ENCODE measurements at places on chromosomes 2 and 18. TPM values are rescaled to one million over a fixed set of nuclear protein-coding genes. Genes with fewer than 3 reads are reported as not detected.
A peak's percentile ranks its signal among the peaks of the same experiment; 100 is the strongest.

DNA sequence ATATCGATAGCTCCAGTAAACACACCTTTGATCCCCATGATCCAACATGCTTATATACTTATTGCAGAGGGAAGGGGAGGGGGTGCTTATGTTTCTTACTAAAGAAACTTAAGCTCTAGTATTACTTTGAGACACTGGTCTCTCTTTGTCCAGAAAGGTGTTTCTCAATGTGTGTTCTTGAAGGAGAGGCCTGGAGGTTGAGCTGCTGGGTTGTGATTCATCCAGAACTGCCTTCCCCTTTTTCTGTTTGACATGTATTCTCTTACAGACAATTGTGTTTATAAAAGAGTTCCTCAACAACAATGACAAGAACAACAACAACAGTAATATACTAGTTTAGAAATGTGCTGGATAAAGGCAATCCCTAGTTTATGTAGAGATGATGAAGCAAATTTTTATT is 516.0 kb upstream of the FAM98A start:
- no peak for DNase-seq

The SEH1L gene
- total RNA-seq = 51.2 TPM

GRCh38 chr2:238777369-238778067 is 70.4 kb upstream of the TWIST2 start:
- DNase-seq = no peak

DNA sequence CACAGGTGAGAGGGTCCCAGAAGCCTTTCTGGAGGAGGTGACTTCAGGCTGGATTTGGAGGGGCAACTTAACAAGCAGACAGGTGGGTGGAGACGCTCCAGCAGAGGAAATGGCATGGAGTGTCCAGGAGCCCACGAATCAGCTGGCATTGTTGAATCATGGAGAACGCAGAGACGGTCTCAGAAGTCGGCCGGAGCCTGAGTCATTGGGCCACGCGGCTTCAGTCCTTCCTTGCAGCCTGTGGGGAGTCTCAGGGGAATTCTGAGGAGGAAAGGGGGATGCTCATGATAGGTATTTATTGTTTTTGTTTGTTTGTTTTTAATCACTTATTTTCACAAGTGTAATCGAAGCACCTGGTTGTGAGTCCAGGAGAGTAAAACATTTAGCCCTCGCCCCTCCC is 184.6 kb upstream of the HDAC4 start:
- peak; percentile 48 for DNase-seq

DNA sequence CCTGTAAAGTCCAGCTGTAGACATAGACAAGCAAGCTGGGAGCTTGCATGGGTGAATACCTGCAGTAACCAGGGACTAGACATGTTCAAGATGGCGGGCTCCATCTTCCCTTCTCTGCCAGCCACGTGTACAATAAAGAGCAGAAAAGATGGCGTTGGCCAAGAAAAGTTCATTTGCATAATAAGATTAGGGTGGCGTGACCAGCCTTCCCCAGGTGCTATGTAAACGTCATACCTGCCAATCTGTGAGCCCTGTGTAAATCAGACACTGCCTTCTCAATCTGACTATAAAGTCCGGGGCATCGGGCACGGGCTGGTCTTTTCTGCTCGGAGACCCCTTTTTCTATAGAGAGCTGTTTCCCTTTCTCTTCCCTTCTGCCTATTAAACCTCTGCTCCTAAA is 101.6 kb upstream of the XPO1 start:
- DNase-seq = no peak

GRCh38 chr2:53474914-53475313 is 292.7 kb upstream of the CHAC2 start:
- no peak for DNase-seq

The TUBA3D gene
- total RNA-seq = not detected

GRCh38 chr2:101400048-101400447 is 12.7 kb upstream of the CREG2 start:
- DNase-seq = peak; percentile 23

The LINC00305 gene
- total RNA-seq = not detected

DNA sequence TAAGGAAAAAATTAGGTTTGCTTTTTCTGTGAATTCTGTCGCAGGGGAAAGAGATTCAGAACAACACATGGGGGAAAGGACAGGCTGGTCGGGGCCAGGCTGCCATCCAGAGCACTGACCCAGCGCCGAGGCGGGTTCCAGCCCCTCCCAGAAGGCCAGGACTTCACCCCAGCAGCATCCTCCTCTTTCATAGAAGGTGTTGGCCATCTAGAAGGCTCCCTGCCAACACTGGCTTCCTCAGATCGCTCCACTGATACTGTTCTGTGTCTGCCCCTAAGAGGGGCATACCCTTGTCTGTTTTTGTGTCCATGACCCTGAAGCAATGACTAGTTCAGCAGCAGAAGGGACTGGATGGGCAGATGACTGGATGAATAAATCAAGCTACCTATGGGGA is 144.5 kb downstream of the HDAC4 start:
- DNase-seq = no peak

The COL5A2 gene
- total RNA-seq = 1,017 TPM

DNA sequence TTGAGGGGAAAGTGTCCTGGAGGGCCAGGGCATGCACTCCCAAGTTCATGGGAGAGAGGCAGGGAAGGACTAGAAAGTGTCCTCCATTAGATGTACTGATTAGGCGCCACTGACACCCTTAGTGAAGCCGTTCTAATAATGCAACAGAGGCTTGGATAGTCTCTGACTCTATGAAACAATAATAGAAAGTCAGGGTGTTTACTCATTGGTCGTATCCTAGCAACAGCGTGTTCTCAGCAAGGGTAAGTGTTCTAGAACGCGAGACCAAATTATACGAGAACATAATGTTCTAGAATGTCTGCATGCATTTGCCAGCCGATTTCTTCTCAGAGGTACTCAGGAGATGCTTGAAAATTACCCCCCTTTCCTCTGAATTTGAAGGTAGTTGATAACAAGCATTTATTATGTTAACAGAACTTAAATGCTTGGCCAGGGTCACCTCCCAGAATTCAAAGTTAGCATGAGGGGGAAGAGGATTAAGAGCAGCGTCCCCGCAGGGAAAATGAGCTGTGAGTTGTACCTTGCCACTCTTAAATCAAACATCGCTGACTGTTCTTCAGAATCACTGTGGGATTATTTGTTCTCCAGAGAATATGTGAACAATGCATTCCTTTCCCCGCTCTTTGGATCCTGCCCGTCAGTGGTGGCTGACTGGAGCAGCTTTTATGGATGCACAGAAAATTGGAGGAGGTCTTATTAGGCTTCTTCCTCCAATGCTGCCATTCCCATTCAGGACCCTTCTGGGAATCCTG is 33.7 kb upstream of the PDIA6 start:
- DNase-seq = no peak

The PARD6G gene
- 8.8 TPM for total RNA-seq

DNA sequence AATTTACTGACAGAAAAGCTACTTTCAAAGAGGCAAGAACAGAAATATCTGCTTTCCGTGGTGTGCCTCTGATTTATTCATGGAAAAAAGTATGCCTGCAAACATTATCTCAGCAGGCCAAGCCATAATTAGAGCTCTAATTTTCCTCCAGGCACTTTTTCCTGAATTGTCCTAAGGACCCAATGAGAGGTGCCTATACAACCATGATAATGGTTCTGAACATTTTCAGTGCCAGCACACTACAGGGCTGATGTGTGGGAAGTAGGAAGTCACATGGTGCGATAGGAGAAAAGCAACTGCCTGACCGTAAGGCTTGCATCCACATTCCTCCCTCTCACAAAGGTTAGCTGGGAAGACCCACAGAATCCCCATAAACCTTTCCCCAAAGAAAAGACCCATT is 45.9 kb upstream of the EGR4 start:
- no peak for DNase-seq

GRCh38 chr2:13002536-13003331 is 286.0 kb downstream of the TRIB2 start:
- no peak for DNase-seq

GRCh38 chr2:60925994-60926740 is 44.8 kb downstream of the REL start:
- DNase-seq = no peak

GRCh38 chr2:105790461-105791149 is 45.9 kb downstream of the NCK2 start:
- DNase-seq = peak; percentile 36

DNA sequence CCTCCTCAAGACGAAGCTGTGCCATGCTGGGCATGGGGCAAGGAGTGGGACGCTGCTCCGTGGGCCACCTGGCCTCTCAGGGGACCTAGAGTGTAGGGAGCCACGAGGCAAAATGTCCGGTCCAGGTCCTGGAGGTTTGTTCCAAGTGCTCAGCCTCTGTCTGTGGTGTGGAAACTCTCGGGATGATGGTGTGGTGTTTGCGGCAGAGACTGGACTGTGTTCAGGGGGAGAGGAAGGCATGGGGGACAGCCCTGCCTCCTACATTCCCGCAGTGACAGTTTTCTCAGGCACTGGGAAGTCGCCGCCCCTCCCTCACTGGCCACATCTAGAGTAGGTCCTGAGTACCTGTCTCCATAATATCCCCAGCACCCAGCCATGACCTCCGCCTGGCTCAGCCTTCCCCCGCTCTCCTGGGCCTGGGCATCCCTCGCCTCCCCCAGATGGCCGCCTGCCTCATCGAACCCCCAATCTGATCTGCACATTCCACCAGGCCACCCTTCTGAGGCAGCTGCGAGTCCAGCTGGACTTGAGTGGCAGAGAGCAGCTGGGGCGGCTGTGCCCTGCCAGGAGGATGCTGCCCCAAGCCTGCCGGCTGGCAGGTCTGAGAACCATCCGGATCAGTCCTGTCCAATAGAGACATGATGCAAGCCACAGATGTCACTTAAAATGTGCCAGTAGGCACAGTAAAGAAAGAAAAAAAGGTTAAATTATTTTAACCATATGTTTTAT is 6.2 kb downstream of the KCNIP3 start:
- no peak for DNase-seq

DNA sequence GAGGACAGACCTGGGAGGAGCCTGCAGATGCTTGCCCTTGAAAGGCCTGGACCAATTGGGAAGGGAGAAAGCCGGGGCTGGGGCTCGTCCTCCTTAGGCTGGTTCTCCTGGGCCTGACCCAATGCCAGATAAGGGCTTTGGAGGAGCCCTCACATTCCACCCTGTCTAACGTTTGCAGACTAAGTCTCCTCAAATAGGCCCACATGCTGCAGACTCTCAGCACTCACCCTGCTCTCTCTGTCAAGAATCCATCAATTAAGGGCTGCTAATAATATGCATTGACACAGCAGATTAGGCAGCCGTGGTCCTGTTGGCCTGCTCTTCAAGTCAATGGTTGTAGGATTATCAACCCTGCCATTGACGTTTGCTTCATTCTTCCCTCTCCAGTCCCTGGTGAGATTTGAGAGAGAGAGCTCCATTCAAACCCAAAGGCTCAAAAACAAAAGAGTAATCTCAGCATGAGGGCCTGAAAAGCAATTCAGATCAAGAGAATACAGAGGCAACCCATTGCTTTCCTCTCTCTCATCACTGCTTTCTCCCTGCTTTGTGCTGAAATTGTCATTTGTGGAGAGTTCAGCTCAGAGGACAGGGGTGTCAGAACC is 167.6 kb downstream of the INSIG2 start:
- no peak for DNase-seq

GRCh38 chr2:33607905-33608304 is 8.8 kb upstream of the FAM98A start:
- DNase-seq = no peak

The ARHGAP25 gene
- not detected for total RNA-seq

The PJVK gene
- total RNA-seq = 0.31 TPM

The LYPD1 gene
- 28.6 TPM for total RNA-seq

The LIMS3 gene
- total RNA-seq = 1.4 TPM

The CHST10 gene
- total RNA-seq = 24.2 TPM

GRCh38 chr2:2636813-2637212 is 305.7 kb upstream of the MYT1L start:
- no peak for DNase-seq

The XDH gene
- total RNA-seq = 0.19 TPM

GRCh38 chr2:148531669-148532428 is 112.7 kb upstream of the EPC2 start:
- no peak for DNase-seq

DNA sequence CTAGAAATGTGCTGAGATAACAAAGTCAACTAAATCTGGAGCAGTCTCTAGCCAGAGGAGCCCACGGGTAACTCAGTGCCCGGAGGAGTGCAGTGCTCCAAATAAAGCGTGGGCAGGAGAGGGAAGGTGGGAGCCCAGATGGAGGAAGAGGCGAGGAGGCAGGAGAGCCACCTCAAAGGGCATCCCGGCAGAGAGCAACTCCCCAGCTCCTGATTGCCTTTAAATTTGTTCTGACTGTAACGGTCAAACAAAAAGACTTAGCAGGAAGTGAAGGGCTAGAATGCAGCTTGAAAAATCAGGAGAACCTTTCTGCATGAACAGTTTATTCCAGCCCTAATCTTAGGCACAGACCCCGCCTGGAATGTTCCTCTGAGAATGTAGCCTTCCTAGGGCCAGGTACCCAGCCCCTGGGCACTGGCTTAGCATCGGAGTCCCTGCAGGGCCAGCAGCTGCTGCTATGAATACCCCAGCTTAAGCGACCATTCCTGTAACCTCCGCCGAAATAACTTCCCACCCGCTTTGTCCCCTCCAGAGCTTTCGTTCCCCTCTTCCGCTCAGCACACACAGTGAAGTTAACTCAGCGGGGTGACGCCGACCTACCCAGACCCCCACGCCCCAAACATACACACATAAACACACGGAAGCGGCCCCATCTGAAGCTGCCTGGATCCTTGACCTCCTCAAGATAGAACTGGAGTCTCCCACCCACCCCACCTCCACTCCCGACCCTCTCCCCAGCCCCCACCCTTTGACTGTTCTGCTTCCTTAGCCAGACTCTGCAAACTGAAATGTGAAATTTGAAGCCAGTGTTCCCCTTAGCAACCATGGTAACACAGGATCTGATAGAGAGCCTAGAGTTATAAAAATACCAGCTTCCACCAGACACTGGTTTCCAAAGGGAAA is 123.2 kb downstream of the SMAD7 start:
- no peak for DNase-seq

The ASXL3 gene
- total RNA-seq = not detected

The MOCOS gene
- total RNA-seq = 3.3 TPM

GRCh38 chr2:181457121-181457740 is at the start of gene ITGA4:
ITGA4 (plus strand) TSS chr2:181457386; CDS start chr2:181457655, 269 bp downstream.
- DNase-seq = peak; percentile 44

- no peak for DNase-seq
These were observed 96.8 kb upstream of the MBOAT2 start for GRCh38 chr2:9100080-9100876.

The IL37 gene
- not detected for total RNA-seq

DNA sequence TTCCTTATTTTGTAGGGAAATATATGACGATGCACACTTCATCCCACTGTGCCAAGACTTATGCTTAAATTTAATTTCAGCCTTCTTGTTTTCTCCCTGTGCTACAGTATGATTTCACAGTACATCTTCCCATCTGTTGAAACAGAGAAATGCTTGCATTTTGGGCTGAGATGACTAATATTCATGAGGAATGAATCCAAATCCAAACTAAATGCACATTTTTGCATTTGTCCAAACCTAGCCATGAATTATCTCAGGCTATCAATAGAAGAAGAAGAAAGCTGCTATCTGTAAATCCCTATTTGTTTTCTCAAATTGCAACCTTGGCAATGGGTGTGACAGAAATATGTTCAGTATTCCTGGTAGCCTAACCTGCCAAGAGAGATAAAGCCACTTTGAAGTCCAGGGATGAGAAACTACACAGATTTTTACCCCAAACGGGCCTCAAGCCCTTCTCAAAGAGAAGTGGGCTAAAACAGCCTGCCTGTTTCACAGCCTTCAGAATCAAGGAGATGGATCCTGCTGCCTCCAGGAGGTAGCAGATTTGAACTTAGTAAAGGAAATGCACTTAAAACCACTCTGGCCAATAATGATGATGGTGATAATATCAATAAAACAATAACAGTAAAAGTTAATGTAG is 306.9 kb upstream of the NT5C1B start:
- DNase-seq = no peak

The KCNIP3 gene
- 7.3 TPM for total RNA-seq

Measured in A172 (cell line).